ENCODE measurements at places on chromosomes 2 and 18. TPM values are rescaled to one million over a fixed set of nuclear protein-coding genes. Genes with fewer than 3 reads are reported as not detected.

- DNase-seq: no peak
Measured at GRCh38 chr2:128359841-128360240, 41.2 kb upstream of the HS6ST1 start.

Gene YES1
- total RNA-seq: 78.2 TPM

DNA sequence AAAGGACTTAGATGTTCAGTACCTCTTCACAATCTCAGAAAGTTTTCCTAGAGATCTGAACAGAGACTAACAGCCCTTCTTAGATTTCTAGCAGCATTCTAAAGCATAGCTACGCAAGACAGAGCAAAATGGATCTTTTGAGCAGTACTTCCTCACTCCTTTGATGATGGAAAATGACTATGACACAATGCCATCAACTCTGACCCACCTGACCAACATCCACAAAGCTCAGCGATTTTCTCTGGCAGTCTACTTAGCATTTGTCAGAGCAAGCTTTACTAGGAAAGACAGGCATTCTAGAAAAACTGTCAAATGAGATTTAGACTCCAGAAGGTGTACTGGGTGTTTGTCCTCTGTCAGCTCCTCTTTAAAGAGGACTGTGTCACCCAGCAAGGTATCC, 180.9 kb upstream of the ACVR2A start:
- no peak for DNase-seq

Gene SCRN3
- total RNA-seq: 26.4 TPM

Gene EPB41L3
- 250 TPM for total RNA-seq

- no peak for DNase-seq
Measured at GRCh38 chr2:97664636-97664970, 759 bp upstream of the ACTR1B start.

- DNase-seq: no peak
Measured at GRCh38 chr2:141015341-141016047, 1115.3 kb downstream of the LRP1B start.

Gene SNORC
- total RNA-seq: 3.5 TPM

Measured in Peyer's patch (tissue), 4 donors.